Sciatic nerve (tissue), 2 donors: ENCODE measurements at places on chromosomes 2 and 18.

- no peak for DNase-seq
Measured at GRCh38 chr2:20552847-20553246, 98.1 kb downstream of the HS1BP3 start.

GRCh38 chr2:143334837-143335236, 205.6 kb downstream of the ARHGAP15 start:
- DNase-seq: no peak

- no peak for DNase-seq
Measured at GRCh38 chr2:100887713-100888495, 68.0 kb downstream of the NPAS2 start.

GRCh38 chr18:63266888-63267790, 52.4 kb downstream of the BCL2 start:
- no peak for DNase-seq

- no peak for DNase-seq
Measured at GRCh38 chr2:81195017-81195773, 890.6 kb upstream of the LRRTM1 start.

DNA sequence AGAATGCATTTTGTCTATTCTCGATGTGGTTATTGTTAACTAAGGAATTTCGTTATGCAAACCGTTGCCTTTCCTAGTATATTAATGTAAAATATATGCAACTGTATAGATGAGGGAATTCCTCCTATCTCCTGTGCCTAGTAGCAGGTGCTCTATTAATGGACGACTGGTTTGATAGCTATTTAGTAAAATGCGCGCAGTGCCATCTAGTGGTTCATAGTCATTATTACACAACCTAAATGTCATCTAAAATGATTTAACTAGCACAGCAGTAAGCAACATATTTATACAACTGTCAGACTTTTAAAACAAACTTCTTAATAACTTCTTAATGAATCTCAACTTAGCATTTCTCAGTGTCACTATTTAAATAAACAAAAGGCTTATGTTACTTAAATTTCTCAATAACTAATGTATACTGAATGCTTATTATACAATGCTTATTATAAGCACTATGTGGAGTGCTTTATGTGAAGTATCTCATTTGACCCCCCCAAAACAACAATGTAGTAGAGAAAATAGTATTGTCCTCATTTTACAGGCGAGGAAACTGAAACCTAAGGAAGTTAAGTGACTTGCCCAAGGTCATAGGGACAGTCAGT, 77.9 kb downstream of the DTNA start:
- no peak for DNase-seq

DNA sequence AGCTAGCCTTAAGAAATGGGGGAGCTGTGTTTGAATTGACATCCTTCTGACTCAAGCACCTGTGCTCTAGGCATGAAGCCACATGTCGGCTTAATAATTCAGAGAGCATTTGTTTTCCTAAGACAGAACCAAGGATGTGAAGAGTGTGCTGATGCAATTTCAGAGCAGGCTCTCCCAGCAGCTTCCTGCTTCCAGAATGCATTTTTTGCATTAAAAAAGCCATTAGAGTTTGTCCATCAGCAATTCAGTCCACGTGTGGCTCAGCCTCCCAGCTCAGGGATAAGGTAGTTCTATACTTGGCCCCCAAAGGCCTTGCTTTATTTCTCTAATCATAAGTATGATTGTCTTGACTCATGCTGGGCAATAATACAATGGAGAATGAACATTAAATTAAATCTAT, 37.7 kb downstream of the DOCK10 start:
- DNase-seq: no peak

- DNase-seq: no peak
Measured at GRCh38 chr2:13676269-13676668, 956.2 kb upstream of the LRATD1 start.

DNA sequence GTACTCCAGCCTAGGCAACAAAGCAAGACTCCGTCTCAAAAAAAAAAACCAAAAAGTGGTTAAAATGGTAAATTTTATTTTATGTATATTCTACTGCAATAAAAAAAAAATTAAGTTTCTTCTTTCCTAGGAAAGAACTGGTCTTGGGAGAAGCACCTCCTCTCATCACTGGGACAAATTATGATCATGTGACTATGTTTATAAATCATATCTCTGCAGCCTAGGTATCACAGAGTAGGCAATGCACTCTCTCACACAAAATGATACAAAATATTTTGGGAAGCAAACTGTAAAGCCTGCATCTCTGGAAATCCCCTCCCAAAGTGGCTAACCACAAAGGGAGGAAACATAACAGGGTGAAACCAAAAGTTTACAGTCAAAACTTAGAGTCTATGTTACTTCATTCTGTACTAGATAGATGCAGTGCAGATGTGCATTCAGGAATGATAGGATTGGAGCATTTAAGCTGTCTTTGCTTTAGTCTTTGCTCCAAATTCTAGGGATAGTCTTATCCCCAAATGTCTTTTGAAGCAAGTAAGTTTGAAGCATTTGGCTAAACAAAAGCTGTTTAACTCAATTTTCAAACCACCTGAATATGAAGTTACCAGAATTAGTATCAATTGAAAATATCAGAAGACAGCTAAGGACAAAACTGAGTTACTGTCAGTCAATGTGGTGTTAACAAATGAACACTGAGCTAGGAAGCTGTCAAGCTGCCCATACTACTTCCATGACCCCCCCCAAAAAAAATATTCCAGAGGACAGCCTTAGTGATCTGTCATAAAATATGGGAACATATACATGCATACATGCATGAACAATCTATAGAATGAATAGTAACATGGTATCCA, 21.1 kb upstream of the MALT1 start:
- DNase-seq: no peak

- no peak for DNase-seq
Measured at GRCh38 chr2:5951471-5951870, 259.3 kb downstream of the SOX11 start.

DNA sequence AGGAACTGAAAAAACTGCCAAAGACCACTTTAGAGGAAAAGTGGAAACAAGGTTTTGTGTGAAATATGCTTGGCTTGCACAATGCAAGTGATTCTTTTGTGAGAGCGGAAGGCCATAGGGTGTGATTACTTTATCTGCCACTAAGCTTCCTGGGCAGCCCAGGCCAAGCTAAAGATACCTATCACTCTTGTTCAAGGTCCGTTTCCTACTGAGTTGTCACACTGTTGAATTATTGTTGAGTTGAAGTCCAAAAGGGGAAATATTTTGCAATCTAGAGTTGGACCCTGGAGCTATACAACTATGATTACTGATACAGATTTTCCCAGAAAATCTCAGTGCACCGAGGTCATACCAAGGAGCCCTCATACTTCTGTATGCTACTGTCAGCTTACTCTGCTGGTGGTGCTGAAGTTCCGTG, 72.7 kb upstream of the CTAGE1 start:
- no peak for DNase-seq

GRCh38 chr2:98419544-98419943, 25.1 kb upstream of the INPP4A start:
- no peak for DNase-seq

GRCh38 chr2:135557530-135557929, 26.2 kb downstream of the R3HDM1 start:
- no peak for DNase-seq

DNA sequence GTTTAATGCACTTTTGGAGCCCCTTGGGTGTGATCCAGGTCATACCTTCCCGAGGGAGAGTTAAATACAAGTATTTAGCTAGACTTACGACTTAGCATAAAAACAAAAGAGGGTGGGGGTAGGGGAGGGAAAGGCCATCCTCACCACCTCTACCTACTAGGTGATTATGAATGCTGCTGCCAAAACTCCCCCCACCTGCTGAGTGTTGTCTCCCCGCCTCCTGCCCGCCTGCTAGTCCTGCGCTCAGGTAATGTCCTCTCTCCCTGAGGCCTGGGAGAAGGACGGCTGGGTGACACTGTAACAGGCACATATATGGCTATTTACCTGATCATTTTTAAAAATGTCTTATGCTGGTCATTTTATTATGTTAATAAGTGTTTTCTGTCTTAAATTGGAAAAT, 3.0 kb upstream of the NCKAP5 start:
- DNase-seq: no peak

DNA sequence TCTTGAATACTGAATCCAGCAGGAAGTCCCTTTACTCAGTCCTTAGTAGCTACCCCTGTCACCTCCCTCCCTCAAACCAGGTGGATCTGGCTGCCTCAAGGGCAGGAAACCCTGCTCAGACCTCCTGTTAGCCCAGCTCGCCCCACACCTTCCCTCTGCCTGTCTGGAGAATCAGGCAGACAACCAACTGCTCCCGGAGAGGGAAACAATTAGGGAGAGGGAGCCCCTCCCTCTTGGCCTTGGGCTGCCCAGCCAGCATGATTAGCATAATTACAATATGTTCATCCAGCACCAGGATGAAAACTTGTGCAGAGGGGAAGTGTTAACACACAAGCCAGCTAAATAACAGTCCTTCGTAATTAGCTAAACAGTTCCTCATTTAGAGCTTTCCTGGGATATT, 185.5 kb downstream of the C1D start:
- DNase-seq: no peak

GRCh38 chr2:186130748-186131641, 355.1 kb upstream of the ZC3H15 start:
- no peak for DNase-seq

DNA sequence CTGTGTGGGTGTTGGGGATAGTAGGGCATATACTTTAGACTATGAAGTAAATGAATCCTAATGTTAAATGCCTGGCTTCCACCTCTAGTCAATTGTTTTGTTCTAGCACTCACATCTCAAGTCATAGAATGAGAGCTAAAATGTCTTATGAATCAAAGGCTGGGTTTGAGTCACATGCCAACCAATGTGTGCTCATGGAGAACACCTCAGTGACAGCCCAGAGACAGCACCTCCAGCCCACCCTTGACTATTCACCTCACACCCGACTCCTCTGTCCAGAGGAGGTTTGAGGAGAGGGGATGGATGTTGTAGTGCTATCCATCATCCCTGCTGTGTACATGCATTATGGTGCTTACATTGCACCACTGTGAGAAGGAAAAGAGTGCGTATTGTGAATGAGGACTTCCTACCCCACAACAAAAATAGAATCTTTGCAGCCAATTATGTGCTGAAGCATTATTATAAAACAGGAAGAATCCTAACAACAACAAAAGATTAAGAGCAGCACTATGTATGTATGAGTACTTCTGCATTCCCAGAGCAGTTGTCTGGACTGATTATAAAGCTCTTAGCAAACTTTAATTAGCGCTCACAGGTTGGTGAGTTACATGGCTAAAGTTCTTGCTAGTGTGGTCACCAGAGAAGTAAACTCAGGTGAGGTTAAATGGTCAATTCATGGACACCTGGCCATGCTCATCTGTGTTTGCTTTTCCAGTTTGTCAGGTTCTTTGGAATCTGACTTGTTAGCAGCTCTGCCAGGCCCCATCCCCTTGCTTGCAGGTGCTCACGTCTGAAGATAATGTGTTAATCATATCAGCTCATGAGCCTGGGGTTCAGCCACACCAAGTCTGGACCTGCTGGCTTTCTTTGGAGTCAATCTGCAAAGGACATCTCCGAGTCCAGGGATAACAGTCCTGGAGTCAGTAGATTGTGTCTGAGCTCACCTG, 55.3 kb upstream of the NABP1 start:
- no peak for DNase-seq

DNA sequence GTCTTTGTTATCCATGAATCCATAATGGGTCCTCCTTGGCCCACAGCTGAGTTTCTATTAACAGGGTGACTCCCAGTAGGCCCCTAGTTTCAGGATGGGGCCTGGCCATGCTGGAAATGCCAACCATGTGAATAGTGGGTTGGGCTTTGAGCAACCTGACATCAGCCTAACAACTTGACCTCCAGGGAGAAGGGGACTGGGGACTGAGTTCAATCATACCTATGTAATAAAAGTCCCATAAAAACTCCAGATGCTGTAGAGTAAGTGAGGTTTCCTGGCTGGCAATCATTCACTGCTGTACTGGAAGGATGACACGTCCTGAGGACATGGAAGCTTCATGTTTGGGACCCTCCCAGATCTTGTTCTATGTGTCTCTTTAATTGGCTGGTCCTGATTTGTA, 7.9 kb downstream of the REV1 start:
- DNase-seq: no peak

DNA sequence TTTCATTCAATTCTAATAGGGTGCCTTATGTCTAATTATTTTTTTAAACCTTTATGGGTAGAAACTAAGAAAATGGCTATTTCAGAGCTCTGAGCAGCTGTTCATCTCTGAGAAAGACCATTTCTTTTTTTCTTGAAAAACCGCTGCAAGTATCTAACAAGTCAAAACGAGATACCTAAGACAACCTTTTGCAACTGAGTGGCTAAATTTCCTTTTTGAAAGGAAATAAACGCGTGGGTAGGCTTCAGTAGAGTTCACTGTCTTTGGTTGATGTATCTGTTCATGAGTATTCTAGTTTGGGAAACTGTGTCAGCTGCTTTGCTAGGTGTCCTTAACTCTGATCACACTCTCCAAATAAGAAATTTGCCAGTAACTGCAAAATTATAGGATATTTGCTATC, 104.3 kb upstream of the LINC00305 start:
- DNase-seq: no peak

DNA sequence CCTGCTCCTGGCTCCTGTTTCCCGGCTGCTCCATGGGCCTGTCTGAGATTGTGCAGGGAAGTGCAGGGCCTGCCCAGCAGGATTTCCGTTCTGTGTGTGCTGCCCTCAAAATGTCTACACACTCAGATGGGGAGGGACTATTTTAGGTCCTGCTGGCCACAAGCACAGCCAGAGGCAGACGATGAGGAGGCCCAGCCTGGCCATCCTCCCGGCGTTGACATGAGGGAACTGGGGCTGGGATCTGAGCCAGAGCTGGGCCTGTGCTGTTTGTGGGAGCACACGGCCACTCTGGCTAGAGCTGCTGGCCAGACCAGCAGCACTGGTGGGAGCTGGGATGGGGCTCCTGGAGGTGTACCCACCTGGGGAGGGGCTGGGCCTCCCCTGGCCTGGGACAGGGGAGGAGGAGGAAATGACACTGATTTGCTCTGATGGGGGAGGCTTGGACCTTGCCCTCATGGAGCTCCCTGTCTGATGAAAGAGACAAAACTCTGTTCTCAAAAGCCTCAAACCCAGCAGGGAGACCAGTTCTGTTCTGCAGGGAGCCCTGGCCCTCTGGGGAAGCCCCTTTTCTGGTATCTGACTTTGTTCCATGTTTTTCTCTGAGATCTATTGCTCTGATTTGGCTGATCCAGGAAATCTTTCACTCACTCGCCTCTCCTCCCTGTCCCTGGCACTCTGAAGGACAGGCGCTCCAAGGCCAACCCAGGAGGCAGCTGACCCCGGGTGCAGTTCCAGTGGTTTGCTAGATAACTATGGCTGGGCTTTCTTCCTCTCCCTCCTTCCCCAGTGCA, 161.8 kb downstream of the DYSF start:
- DNase-seq: peak; percentile 81

- no peak for DNase-seq
Measured at GRCh38 chr2:127410871-127411652, 7.2 kb upstream of the PROC start.

- no peak for DNase-seq
Measured at GRCh38 chr2:5691985-5692529, at the start of gene SOX11. SOX11 (plus strand) TSS chr2:5692384; CDS start chr2:5692722, 338 bp downstream.

DNA sequence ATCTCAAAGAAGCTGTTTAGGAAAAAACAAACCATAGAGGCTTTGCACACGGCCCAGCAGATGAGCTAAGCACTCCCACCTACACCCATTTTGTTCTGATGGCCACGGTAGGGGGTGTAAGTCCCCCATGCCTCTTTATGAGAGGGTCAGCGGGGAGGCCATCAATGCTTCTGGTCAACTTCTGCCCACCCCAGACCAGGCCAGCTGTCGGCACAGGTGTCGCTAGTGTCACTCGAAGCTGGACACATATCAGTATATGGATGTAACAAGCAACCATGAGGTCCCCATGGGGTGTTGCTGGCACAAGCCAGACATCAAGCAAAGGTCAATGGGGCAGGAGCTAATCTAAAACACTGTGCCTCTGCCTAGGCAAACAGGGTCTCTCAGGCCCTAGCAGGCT, 23.7 kb upstream of the SLC35F6 start:
- DNase-seq: no peak
